Mesendoderm (in vitro differentiated cells): ENCODE measurements at places on chromosomes 6 and 20.

- H3K27ac ChIP-seq, result no peak overlapping the region
- H3K4me1 ChIP-seq, result no peaks in the 10 kb centered on the region
- no peaks in the 10 kb centered on the region for H3K36me3 ChIP-seq
- DNase-seq, result no peak
These were observed 50.7 kb downstream of the RNASET2 start for GRCh38 chr6:166905505-166906134.

- no peak overlapping the region for H3K4me3 ChIP-seq
- H3K27ac ChIP-seq, result no peak overlapping the region
- H3K4me1 ChIP-seq, result peaks cover 12% of the 10 kb centered on the region
- no peaks in the 10 kb centered on the region for H3K27me3 ChIP-seq
These were observed 543.8 kb upstream of the JAG1 start for GRCh38 chr20:11217326-11218172.

- DNase-seq, result peak; percentile 27
- no peaks in the 10 kb centered on the region for H3K27me3 ChIP-seq
- H3K36me3 ChIP-seq, result no peaks in the 10 kb centered on the region
- no peak overlapping the region for H3K4me3 ChIP-seq
- no peaks in the 10 kb centered on the region for H3K4me1 ChIP-seq
These were observed 628.0 kb upstream of the NRSN1 start for GRCh38 chr6:23498013-23498412.

- no peaks in the 10 kb centered on the region for H3K36me3 ChIP-seq
- no peak overlapping the region for H3K4me3 ChIP-seq
- H3K27ac ChIP-seq, result no peak overlapping the region
- no peaks in the 10 kb centered on the region for H3K27me3 ChIP-seq
- DNase-seq, result peak; percentile 90
These were observed 7.4 kb upstream of the BPIFA3 start for GRCh38 chr20:33209789-33210188.

GRCh38 chr6:151388997-151389617 is 2.3 kb downstream of the ZBTB2 start:
- DNase-seq, result no peak
- peaks cover 6% of the 10 kb centered on the region for H3K4me1 ChIP-seq
- no peaks in the 10 kb centered on the region for H3K36me3 ChIP-seq
- H3K27ac ChIP-seq, result peak overlapping the region; percentile 100
- H3K27me3 ChIP-seq, result no peaks in the 10 kb centered on the region

DNA sequence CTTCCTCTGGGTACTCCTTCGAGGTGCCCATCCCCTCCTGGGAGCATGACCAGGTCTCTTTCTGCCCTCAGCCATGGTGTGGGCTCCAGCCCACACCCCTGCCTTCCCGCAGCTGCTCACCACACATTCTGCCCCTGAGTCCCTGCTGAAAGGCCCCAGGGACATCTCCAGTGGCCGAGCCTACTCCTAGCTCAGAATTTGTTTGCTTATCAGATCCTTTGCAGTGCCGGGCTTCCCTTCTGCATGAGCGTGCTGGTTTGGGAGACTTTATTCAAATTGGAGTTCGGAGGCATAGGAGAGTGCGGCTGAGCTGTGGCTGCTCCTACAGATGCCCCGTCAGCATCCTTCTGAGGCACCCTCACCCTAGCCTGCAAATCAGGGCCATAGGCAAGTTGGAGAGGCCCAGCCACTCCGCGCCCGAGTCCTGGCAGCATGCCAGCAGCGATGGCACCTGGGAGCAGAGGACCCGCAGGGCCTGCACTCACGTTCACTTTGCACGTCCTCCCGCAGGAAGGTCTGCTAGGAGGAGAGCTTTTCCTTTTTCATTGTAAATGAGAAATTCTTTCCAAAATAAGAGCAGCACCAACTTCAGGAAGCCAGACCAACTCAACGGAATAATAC is 327.3 kb downstream of the QKI start:
- H3K4me1 ChIP-seq, result no peaks in the 10 kb centered on the region
- DNase-seq, result no peak
- H3K4me3 ChIP-seq, result no peak overlapping the region

- H3K27ac ChIP-seq, result no peak overlapping the region
- H3K27me3 ChIP-seq, result no peaks in the 10 kb centered on the region
- H3K4me1 ChIP-seq, result peaks cover 3% of the 10 kb centered on the region
- H3K4me3 ChIP-seq, result peak overlapping the region; percentile 65
- DNase-seq, result no peak
These were observed 670 bp upstream of the COL11A2 start for GRCh38 chr6:33192671-33193602.

GRCh38 chr6:122491919-122492555 is 20.4 kb upstream of the SERINC1 start:
- no peak overlapping the region for H3K27ac ChIP-seq
- no peaks in the 10 kb centered on the region for H3K4me1 ChIP-seq
- no peaks in the 10 kb centered on the region for H3K36me3 ChIP-seq
- DNase-seq, result peak; percentile 82
- H3K27me3 ChIP-seq, result no peaks in the 10 kb centered on the region
- H3K4me3 ChIP-seq, result no peak overlapping the region
